Fibroblast of skin of left biceps (primary cell): ENCODE measurements at places on chromosomes 4 and X.

GRCh38 chrX:125694171-125694570, 374.5 kb downstream of the TEX13C start:
- no peak for DNase-seq

DNA sequence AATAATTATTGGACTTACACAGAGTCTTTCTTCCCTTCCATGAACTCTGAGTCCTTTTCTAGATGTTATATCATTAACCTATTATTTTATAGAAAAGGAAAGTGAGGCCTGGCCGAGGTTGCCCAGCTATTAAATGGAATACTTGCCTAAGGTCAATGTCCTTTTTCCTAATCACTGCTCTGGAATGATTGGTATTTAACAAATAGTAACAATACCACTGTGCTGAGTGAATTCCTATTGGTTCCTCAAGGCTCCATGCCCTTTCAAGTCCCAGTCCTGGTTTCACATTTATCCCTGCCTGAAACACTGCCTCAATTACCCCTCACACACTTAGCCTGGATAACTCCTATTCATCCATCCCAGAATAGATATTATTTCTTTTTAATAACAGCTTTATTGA, 6.2 kb downstream of the TCEAL9 start:
- no peak for DNase-seq

- DNase-seq: peak; percentile 82
Observed at GRCh38 chr4:3369781-3370674, 71.7 kb upstream of the HGFAC start.

DNA sequence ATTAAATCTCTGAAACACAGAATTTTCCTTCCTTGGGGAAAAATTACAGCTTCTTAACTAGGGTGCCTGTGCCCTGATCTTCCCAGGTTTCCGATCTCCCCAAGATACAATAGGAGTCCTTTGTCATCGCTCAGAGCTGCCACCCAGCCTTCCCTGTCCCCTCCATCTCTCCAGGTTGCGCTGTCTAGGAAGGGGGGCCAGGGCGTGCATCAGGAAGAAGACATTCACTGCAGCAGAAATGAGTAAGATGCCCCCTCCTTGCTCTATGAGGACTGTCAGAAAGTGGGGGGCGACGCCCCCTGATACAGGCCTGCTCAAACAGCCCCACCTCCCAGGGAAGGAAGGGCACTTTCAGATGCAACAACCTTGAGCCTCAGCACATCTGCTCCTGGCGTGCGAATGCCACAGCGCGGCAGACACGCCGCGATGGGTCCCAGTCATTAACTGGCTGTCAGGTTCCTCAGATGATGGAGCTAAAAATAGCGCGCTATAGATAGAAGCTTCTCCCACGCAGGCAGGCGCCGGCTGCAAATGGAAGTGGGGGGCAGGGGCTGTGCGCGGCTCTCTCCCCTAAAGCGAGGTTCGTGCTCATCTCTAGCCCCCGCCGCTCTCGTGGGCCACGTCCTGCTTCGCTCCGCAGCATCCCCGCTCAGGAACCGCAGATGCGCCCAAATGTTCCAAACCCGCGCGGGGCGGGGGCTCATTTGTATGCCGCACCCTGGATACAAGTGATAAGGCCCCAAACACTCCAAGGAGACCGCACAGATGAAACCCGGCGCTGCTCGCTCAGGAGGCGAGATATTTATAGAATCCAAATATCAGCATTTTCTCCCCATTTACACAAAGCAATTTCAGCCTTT, 57.6 kb upstream of the LGI2 start:
- DNase-seq: no peak

DNA sequence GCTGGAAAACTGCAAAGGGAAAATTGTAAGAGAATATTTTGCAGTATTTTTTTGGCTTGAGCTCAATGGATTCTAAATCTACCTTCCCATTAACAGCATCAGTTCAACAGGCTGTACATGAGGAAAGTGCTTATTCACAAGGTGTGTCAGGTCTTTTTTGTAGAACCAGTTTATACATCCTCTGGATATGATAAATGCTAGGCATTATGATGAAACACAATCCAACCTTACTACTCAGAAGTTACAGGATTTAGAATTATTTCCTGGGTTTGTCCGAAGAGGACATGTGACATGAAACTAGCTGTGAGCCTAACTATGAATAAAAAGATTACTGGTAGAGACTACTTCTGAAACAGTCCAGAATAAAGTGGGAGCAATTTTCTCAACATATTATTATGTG, 49.5 kb downstream of the ATXN3L start:
- no peak for DNase-seq

DNA sequence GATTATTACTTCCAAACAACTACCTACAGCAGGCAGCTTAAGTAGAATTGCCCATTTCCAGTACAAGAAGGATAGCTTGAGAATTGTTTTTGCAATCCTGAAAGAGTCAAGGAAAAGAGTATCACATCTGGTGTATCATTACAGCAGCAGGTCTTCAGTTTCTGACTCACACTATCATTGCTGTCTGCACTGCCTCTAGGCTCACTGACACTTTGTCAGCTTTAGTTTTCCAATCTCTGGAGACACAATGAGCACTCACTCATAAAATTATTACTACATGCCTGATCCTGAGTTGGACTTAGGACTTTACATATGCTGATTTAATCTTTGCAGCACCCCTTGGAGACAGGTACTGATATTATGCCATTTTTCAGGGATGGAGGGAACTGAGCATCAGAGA, 244.6 kb upstream of the BOD1L1 start:
- no peak for DNase-seq

GRCh38 chr4:101279377-101279871, 67.9 kb downstream of the PPP3CA start:
- peak; percentile 98 for DNase-seq

- no peak for DNase-seq
Observed at GRCh38 chrX:349702-350101, 31.1 kb upstream of the GTPBP6 start.

GRCh38 chrX:136762820-136763452, 17.8 kb downstream of the ARHGEF6 start:
- no peak for DNase-seq

GRCh38 chrX:7132335-7133049, 15.0 kb upstream of the STS start:
- peak; percentile 28 for DNase-seq
